Activated CD4-positive, alpha-beta T cell treated with anti-CD3 and anti-CD28 coated beads for 1 hour (primary cell): ENCODE measurements at places on chromosomes 6 and 20.

DNA sequence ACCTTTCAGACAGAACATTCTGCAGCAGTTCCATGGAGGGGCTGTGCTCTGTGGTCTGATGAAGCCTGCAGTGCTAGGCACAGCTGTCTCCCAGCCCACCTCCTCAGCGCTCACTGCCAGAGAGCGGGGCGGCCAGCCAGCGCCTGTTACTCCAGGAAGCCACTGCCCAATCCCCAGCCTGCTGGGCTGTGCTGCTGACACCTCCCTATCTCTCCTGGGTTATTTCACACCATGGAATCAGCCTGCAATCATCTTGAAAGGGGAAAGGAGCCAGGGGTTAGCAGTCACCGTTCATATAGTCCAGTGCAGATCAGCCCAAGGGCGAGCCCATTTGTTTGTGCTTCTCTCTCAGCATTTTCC lies 46.3 kb upstream of the NHSL1 start:
- DNase-seq = no peak

DNA sequence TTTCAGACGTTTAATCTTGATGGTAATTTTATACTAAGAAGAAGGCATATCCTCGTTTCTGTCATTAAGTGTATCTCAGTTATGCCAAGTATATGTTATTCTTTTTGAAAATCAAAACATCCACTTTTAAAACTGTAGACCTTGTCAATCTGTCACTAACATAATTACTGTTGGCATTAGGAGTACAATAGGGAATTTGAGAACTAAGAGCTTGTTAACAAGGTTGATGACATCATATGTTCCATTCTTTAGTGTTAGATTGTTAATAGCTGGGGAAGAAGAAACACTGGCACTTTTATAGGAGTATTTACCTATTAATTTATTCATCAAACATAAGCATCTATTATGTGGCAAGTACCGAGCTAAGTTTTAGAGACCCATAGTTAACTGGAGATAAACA lies 76.2 kb downstream of the MAP3K4 start:
- no peak for DNase-seq

DNA sequence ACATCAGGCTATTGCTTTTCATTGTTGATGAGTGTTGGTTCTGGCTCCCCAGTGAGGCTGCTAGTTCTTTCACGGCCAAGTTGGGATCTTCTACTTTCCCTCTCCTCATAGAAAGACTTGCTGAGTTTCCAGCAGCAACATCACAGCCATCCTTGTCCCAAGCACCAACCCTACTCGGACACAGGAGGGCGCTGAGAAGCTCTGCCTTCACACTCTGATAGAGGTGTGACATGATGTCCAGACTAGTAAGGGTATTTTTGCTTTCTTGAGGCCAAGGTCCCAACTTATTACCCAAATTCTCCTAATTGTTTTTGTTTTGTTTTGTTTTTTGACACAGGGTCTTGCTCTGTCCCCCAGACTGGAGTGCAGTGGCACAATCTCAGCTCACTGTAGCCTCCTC lies 3.0 kb upstream of the GCM1 start:
- DNase-seq = no peak

GRCh38 chr6:126812010-126812409 lies 306.5 kb upstream of the RSPO3 start:
- no peak for DNase-seq
